ENCODE measurements at places on chromosomes 1 and 21.

DNA sequence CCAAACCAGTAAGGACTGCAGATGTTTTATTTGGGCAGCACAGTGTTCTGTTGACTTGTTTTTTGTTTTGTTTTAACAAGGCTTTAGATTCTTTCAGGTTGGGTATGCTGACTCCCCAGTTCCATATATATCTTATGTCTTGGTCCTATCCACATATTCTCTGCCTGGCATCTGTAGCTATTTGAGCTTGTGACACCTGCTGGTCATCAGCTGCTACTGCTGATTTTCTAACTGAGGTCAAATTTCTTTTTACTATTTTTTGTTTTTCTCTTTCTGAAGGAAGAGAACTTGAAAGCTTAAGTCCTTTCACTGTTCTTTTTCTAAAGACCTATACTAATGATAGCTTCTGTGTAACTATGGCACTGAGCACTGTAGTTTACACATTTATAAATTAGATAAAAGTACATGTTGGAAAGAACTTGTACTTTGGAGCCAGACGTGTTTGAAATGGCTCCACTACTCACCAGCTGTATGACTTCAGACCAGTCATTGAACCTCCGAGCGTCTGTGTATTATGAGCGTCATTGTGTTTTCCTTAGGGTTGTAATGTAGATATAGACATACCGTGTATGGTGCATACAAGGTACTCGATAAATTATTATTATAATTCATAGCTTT is 109.4 kb downstream of the NRDC start:
- peak; percentile 66 for DNase-seq

GRCh38 chr1:211633524-211633846 is 41.9 kb downstream of the NEK2 start:
- no peak for DNase-seq

- no peak for DNase-seq
These were observed 361.5 kb downstream of the KIF26B start for GRCh38 chr1:245516284-245516759.

GRCh38 chr1:111269825-111270406 is 20.7 kb upstream of the CHIA start:
- no peak for DNase-seq

DNA sequence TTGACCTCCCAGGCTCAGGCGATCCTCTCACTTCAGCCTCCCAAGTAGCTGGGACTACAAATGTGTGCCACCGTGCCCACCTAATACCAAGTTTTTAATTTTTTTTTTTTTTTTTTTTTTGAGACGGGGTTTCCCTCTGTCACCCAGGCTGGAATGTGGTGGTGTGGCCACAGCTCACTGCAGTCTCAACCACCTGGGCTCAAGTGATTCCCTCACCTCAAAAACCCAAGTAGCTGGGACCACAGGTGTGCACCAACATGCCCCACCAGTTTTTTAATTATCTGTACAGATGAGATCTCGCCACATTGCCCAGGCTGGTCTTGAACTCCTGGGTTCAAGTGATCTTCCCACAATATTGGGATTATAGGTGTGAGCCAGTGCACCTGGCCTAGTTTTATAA is 22.7 kb downstream of the PTP4A2 start:
- no peak for DNase-seq

GRCh38 chr1:243415663-243416408 is 160.0 kb downstream of the SDCCAG8 start:
- DNase-seq, result no peak

- DNase-seq, result no peak
These were observed 10.7 kb downstream of the SH2D2A start for GRCh38 chr1:156805766-156806511.

- DNase-seq, result no peak
These were observed 72.0 kb upstream of the TARDBP start for GRCh38 chr1:10940451-10940804.

- DNase-seq, result no peak
These were observed 154.0 kb upstream of the C1orf87 start for GRCh38 chr1:60227601-60228000.

GRCh38 chr1:192739476-192740184 is 69.2 kb upstream of the RGS2 start:
- DNase-seq, result peak; percentile 11

DNA sequence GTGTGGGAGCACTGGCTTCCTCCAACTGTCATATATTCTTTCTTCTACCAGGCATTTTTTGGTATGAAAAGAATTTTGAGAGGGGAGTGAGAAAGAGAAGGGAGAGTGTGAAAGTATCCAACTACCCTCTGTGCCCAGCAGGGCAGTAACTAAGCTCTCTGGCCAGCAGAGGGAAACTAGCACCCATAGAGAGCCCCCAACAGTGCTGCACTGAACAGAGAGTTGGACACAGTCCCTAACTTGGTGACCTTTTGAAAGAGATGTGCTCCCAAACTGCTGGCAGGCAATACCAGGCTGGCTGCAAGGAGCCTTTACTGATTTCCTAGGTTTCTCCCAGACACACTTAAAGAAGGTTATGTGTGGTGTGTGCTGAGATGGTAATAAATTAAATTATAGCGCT is 118.8 kb upstream of the PBX1 start:
- DNase-seq, result no peak

DNA sequence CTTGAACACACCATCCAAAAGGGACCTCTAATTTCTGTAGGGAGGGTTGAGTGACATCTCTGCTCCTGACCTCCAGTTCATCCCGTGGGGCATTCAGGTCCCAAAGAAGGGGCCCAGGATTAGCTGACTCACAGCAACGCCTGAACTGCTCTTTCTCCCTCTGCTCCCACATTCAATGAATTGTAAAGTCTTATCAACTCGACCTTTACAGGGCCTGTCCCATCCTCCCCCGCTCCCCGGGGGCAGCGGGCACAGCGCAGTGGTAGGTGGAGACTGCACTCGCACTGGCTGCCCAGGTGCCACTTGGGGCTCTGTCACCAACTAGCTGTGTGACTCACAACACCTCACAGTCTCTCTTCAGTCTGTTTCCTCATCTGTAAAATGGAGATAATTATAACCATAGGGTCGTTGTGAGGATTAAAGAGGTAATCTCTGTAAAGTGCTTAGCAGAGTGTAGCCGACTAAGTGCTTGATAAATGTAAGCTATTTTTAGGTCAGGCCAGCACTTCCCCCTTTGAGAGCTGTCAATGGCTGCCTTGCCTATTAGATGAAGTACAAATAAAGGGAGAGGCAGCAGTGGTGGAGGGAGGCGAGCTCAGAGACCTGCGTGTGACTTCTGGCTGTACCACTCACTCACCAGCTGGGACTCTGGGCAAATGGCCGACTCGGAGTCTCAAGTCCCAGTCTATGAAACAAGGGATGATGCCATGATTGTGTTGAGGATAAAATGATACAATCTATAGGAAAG is 637 bp upstream of the MYBPHL start:
- DNase-seq, result peak; percentile 80

DNA sequence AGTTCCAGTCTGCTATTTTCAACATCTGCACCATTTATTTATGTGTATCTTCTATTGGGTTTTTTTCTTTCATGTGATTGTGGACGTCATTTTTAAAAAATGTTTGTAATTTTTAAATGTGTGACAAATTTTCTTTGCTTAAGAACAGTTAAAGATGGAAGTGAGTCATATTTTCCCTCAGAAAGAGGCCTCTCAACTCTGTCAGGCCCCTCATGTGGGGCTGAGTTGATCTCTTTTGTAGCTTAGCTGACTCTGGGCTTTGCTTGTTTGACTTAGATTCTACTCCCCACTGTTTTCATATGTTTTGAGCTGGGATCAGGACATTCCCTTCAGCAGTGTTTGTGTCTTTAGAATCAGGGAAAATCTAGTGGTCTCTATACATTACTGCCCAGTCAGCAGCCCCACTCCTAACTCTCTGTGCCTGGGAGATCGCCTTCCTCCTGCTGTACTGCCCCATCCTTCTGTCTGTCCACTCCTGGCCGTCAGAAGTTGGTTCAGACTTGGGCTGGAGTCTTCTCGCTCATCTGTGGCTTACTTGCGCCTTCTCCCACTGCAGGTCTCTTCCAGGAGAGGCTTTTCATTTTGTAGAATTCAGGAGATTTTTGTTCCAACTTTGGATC is 137.4 kb downstream of the DYRK1A start:
- DNase-seq, result no peak

GRCh38 chr1:61556631-61557030 is 168.3 kb downstream of the TM2D1 start:
- no peak for DNase-seq

GRCh38 chr1:23923592-23924499 is 10.7 kb upstream of the CNR2 start:
- DNase-seq, result no peak

GRCh38 chr1:191984856-191985255 is 173.4 kb upstream of the RGS18 start:
- DNase-seq, result no peak

- no peak for DNase-seq
These were observed 7.1 kb downstream of the GPR157 start for GRCh38 chr1:9121496-9122409.

DNA sequence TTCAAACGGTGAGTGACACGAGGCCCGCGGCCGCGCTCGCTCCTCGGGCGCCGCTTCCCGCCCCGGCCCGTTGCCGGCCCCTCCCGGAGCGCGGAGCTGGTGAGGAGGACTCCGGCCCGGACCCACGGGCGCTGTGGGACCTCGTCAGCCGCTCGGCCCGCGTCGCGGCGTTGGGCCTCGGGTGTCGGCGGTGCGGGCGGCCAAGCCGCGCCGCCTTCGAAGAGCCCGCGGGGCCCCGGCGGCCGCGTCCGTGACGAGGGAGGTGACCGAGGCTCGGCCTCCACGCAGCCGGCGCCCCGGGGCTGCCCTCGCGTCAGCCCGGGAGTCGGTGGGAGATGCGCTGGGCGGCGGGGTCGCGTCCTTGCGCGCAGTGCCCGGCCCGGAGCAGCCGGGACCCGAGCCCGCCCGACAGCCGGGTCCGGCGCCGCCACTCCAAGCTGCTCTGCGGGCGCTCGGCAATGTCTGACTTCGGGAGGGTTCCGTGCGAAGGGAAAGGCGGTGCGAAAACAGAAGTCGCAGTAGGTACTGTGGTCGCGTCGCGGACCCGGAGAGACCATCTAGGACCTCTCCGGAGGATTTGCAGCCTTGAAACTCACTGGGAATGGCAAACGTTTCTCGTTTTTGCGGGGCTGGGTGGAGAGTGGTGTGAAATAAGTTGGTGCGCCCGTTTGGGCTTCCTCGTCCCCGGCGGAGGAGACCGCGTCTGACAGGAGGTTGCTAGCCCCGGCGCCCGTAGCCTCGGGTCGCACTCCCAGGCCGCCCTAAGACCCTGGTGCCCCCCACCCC is 829 bp downstream of the SPEN start:
- DNase-seq, result peak; percentile 40

DNA sequence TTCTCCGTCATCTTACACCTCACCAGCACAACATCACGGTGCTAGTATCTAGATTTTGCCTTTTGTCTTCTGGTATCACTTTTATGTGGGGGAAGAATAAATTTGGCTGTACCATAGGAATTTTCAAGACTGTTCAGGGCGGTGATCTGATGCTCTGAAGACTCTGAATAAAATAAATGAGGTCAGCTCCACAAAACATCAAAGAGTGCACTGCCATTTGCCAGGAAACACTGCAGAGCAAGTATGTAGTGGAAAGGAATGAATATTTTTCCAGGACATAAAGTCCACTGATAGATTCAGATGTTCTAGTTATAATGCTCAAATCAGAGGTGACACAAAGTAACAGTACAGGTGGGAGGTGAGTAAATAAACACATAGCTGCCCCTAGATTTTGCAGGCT is 56.3 kb downstream of the ZP4 start:
- no peak for DNase-seq

DNA sequence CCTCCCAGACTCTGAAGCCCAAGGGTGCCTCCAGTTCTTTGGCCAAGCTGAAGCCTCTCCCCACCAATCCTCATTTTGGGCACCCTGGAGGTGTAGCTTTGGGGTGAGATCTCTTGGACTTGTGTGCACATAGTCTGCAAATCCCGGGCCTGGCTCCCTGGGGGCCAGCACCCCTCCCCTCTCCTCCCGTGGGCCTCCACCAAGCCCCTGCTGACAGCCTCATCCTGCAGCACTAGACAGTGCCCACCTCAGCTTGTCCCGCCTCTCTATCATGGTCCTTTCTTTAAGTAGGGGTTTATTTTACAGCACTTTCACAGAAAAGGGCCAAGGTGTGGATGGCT is 3.2 kb downstream of the GJC2 start:
- DNase-seq, result no peak

GRCh38 chr21:44648557-44649311 is 2.5 kb downstream of the KRTAP10-11 start:
- no peak for DNase-seq

DNA sequence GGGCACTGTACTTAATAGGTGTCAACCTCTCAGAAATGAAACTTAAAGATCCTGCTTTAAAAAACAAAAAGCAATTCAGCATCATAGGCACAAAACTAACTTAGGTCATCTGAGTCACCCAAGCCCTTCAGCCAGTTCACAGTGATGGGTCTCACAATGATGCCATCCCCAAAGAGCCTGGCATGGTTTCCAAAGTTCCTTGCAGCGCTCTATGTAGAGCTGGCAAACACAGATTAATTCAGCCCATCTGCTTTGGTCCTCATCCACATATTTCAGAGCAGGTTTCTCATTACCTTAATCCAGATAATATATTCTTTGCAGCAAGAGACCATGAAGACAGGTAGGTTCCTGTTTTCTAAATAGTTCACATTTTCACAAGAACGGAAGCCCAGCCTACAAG is 14.6 kb upstream of the PLA2G2C start:
- no peak for DNase-seq

DNA sequence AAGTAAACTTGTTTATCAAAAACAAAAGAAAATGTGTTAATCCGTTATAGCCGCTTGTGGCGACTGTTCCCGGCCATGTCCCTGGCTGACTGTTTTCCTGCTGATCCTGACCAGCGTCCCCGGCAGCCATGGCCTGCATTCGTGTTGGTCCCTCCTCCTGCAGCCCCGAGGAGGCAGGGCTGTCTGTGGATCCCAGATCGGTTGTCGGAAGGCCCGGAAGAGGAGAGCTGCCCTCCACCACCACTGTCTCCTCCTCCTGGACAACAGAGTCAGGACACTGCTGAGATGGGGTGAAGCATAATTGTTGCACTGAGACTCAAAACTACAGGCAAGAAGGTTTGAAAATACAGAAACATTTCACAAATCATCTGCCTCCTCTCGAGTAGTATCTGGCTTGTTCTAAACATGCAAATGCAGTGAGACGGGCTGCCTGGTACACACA is 3.6 kb upstream of the MXRA8 start:
- DNase-seq, result no peak

GRCh38 chr1:153728305-153729066 is 636 bp downstream of the INTS3 start:
- DNase-seq, result peak; percentile 41

DNA sequence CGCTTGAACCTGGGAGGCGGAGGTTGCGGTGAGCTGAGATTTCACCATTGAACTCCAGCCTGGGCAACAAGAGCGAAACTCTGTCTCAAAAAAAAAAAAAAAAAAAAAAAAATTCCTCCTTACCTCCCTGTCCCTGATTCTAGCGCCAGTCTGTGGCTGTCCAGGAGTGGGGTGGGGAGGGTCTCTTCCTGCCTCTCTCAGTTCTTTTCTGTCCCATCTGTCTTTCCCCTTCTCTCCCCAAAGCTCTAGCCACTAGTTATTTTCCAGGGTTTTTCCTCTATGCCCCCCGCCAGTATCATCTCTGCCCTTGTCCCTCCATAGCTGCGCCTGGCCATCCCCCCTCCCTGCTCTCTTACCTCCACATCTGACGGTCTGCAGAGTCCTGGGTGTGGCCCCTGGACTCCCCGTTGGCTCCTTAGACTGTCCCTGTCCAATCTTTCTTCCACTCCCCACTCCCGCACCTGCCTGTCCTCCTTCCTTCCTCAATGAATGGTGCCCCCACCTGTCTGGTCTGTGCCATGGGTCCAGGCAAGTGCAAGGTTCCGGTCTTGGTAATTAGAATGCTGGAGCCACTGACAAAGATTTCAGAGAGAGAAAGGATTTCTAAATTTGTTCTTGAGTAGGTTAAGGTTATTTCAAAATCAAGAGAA is 1.6 kb upstream of the TMEM63A start:
- DNase-seq, result no peak

Measured in NCI-H1105 treated with DMSO at 0.1 percent for 48 hours (cell line).